ENCODE measurements at places on chromosomes 16 and 17.

- peak; percentile 84 for DNase-seq
These were observed 31.3 kb downstream of the ZCCHC14 start for GRCh38 chr16:87461466-87461991.

DNA sequence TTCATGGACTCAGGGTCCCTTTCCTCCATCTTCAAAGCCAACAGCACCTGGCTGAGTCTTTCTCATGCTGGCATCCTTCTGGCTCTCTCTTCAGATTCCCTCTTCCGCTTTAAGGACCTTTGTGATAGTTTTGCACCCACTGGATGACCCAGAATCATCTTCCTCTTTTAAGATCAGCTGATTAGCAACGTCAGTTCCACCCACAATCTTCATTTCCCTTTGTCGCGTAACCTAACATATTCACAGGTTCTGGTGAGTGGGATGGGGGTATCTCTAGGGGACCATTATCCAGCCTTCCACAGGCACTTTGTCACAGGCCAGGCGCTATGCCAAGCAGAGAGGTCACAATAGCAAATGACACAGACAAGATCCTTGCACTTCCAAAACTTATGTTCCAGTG, 593.8 kb downstream of the MAF start:
- no peak for DNase-seq

DNA sequence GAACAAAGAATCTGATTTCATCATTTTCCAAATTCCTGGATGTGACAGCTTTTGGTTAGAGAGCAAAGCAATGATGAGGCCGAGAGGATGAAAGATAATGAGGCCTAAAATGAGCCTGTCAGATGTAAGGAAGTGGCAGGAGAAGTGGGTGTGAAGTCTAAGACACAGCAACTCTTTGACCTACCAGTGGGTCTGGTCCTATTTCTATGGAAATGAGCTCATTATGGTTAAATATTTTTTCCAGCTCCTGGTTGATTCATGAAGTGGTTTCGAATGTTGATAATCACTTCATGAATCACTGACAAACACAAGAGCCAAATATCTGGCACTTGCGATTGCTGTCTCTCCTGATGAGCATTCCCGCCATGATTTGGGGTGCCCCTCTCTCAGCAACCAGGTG, 273.3 kb upstream of the CDH5 start:
- no peak for DNase-seq

DNA sequence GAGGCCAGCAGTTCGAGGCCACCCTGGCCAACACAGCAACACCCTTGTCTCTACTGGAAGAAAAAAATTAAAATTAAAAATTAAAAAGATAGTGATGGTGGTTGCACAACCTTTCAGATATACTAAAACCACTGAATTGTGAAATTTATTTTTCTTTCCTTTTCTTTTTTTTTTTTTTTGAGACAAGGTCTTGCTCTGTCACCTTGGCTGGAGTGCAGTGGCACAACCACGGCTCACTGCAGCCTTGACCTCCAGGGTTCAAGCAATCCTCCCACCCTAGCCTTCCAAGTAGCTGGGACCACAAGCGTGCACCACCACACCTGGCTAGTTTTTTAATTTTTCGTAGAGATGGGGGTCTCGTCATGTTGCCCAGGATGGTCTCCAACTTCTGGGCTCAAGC, 254.4 kb downstream of the SLC39A11 start:
- no peak for DNase-seq

DNA sequence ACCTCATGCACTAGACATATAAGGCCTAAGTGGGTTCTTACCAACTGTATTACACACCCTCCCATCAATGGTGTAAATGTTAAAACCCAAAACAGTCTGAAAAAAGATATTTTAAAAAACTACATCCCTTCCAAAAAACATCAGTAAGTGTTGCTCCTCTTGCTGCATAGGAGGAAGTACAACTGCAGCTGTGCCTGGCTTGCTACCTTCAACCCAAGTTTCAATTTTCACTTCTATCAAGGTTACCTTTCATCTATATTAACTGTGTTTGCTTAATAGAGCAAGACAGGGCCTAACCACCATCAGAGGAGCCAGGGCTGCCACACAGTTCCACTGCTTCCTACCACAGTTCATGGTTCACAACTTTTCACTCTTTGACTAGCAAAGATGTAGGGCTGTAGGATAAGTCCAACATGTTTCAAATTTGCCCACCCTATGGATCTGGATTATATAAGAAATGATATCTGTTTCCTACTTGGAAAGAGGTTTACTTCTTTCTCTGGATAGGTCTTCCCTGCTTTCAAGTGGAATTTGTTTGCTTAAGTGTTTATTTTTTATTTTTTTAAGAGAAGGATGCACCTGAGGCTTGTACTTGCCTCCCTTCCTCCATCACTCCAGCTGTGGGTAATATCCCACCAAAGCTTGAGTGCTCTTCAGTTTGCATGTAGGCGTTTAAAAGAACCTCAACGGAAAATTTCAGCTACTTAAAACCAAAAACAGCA, 56.7 kb downstream of the GRB7 start:
- DNase-seq: no peak

GRCh38 chr17:49315551-49316257, 46.3 kb downstream of the ZNF652 start:
- DNase-seq: peak; percentile 95

DNA sequence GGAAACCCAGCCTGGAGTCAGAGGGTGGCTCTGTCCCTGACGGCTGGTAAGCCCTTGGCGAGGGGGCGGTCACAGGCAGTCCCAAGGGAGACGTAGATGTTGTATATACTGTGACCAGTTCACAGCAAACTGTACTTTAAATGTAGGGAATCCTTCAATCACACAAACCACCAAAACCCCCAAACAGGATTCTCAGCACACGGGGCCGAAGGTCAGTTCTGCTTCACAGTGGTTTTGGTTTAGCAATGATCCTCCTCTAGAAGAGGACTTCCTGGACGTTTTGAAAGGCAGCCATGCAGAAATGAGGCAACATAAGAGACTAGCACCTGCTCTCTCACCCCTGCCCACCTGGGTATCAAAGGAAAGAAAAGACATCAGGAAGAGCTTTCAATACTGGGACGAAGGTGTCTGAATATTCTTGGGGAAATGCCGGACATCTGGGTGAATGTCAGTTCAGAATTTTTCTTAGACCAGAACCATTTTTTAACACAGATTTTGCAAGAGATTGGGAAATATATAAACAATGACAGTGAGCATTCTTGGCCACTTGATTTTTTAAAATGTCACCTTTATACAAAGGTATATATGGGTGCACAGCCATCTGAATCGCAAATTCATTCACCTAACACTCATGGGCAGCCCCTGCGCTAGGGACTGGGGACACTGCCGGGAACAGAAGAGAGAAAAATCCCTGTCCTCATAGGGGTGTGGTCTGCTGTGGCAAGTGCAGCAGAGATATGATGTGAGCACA, 74.2 kb downstream of the CRISPLD2 start:
- DNase-seq: no peak

DNA sequence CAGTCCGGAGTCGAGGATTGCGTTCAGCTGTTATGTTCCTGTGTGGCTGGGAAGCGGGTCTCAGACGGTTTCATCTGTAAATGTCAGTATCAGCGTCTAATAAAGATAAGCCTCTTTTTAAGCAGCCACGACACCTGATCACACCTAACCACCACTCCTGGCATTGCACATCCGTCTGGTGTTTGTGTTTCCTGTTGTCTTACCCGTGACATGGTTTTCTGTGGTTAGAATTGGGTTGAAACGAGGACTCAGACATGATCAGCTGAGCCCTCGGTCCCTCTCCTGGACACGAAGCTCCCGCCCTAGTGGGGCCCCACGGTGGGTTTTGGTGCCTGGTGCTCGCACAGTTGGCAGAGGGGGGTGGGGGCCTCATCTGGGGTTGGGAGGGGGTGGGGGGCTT, 18.3 kb downstream of the CPNE7 start:
- no peak for DNase-seq

- no peak for DNase-seq
These were observed 482.6 kb downstream of the NPIPA7 start for GRCh38 chr16:16861546-16861945.

DNA sequence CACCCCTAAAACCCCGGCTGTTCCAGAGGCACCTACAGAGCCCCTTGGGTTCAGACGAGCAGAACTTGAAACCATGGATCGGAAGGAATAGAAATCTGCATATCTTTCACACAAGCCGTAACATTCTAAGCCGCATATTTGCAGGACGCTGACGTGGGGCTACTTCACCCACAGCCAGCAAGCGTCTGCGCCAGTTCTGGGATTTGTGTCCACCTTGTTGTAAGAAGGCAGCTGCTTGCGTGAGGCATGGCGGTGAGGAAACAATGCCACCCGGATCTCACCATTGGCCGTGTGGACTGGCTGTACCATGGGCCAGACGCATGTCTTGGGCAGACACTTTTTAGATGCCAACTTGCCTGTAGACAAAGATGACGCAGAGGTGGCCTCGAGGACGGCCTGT, 34.5 kb downstream of the TNFRSF13B start:
- no peak for DNase-seq

DNA sequence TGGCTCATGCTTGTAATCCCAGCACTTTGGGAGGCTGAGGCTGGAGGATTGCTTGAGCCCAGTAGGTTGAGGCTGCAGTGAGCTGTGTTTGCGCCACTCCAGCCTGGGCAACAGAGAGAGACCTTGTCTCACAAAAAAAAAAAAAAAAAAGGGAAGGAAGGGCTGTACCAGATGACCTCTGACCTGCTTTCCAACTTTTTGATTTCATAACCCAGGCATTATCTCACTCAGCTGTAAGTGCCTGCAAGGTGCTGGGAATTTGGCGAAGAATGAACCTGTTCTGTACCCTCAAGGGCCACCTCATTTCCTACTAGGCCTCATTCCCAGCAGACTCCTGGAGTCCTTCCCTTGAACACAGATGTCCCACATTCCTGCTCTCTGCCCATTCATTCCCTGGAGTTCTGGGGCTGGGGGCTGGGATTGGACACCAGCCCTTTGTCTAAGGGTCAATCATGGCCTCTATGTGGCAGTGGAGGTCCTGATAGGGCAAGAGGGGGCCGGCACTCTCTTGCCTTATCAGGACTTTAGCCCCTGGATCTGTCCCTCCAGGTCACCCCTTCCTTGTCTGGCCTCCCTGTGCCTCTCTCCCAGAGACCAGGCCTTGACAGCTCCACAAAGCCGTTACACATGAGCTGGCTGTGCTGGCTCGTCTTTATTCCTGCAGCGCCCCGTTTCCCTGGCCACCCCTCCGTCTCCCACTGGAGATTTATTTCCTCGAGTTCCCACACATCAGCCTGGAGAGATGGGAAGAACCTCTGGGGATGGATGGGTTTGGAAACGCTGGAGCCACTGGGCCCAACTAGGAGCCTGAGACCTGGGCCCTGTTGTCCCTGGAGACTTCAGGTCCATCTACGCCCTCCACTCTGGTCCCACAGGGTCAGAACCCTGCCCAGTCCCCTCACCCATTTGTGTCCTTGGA, 821 bp upstream of the GFAP start:
- DNase-seq: no peak

- DNase-seq: no peak
These were observed 192.6 kb downstream of the MYO1D start for GRCh38 chr17:32684087-32684958.

DNA sequence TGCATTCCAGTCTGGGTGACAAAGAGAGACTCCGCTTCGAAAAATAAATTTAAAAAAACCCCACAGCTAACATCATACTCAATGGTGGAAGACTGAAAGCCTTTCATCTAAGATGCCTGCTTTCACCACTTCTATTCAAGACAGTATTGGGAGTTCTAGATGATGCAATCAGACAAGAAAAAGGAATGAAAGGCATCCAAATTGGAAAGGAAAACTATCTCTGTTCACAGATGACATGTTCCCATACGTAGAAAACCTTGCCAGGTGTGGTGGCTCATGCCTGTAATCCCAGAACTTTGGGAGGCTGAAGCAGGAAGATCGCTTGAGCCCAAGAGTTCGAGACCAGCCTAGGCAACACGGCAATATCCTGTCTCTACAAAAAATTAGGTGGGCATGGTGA, 31.1 kb downstream of the RANBP10 start:
- no peak for DNase-seq

DNA sequence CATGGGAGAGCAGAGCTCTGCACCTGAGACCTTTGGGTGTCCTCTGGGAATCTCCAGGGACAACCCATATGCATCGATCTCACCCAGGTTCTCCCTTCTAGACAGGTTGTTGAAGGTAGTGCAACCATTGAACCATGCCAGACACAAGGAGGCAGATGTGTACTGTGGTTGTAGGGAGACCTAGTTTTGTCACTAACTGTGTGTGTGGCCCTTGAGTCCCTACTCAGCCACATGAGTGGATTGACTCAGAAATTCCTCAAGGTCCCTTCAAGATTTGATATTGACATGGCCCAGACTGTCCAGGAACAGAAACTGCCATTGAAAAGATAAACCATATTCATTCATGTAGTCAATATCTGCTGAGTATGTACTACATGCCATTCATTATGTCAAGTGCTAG, 396.4 kb upstream of the CCL2 start:
- DNase-seq: no peak

DNA sequence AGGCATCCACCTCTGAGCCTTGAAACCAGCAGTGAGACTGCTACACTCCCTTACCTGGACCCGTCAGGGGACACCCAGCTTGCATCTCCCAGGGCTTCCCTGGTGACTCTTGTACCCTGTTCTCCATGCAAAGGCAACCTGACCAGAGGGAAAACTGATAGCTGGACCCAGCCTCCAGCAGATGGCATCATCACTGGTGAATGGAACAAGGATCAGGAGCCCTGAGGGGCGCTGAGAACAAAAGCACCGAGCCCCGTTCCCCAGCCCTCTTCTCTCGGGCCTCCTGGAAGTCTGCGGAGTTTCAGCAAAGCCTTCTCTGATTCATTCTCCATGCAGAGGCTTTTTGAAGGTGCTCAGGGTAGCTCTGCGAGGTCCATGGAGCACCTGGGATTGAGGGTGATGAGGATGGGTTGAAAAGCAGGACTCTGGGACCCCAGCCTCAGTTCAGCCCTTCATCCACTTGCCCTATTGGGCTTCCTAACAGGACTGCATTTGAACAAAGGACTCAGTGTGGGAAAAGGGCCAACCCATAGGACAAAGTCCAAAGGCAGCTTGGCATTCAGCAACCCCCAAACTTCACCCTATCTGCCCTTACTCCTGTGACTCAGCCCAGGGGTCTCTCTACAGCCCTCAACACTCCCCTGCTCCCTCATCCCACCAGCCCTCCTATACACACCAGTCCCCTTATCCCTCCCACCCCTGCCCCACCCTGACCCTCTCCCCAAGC, 45.0 kb upstream of the LHX1 start:
- DNase-seq: peak; percentile 35

- no peak for DNase-seq
These were observed 4.8 kb downstream of the KLHL11 start for GRCh38 chr17:41860254-41860931.
